ENCODE measurements at places on chromosomes 7 and 10.
A peak's percentile ranks its signal among the peaks of the same experiment; 100 is the strongest.

GRCh38 chr10:131065673-131066305 lies 245.7 kb downstream of the TCERG1L start:
- no peak for DNase-seq

DNA sequence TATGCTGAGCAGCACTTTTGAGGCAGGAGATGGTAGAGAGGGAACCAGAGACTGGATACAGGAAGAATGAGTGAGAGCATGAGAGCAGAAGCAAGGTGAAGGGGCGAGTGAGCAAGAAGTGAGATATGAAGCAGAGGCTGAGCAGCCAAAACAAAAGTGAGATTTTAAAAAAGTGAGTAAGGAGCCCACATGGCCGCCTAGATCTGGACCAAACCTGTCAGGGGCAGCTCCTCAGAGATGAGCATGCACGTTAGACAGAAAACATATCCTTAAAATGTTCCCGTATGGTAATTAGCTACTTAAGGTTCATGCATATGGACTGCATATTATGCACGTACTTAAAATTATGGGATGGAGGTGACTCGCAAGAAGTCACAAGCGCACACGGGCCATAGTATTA lies 22.5 kb downstream of the TMEM176A start:
- no peak for DNase-seq

DNA sequence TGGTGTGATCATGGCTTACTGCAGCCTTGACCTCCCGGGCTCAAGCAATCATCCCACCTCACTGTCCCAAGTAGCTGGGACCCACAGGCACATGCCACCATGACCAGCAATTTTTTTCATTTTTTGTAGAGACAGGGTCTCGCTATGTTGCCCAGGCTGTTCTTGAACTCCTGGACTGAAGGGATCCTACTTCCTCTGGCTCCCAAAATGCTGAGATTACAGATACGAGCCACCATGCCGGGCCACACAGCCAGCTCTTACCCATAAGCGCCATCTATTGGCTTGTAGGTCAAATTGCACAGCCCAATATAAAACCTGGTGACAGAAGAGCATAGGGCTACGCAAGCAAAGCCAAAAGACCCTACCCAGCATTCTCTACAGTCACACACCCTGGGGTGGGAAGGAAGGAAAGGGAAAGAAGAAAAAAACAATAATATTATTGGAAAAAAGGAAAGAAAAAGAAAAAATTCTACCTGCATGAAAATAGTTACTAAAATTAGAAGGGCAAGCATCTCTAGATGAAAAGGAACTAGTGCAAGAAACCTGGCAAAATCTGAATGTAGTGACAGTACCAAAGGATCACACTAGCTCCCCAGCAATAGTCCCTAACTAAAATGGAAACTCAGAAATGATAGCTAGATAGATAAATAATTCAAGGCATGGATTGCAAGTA lies 29.4 kb upstream of the AMPH start:
- peak; percentile 53 for DNase-seq

DNA sequence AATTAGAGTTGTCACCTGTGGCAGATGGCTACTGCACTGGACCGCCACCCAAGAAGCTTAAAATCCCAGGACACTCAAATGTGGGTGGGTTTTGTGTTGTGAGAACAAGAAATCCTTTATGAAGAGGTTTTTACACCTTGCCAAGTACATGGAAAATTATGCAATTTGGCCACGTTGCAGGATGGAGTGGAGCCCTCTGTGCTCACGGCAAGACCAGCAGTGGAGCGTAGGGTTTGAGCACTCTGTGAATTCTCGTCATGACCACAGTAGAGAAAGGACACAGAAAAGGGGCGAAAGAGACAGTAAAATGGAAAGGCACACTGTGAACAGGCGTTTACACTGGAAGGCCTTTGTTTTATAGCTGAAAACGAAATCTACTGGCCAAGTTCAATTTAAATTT lies 222.6 kb downstream of the ADARB2 start:
- DNase-seq: no peak

DNA sequence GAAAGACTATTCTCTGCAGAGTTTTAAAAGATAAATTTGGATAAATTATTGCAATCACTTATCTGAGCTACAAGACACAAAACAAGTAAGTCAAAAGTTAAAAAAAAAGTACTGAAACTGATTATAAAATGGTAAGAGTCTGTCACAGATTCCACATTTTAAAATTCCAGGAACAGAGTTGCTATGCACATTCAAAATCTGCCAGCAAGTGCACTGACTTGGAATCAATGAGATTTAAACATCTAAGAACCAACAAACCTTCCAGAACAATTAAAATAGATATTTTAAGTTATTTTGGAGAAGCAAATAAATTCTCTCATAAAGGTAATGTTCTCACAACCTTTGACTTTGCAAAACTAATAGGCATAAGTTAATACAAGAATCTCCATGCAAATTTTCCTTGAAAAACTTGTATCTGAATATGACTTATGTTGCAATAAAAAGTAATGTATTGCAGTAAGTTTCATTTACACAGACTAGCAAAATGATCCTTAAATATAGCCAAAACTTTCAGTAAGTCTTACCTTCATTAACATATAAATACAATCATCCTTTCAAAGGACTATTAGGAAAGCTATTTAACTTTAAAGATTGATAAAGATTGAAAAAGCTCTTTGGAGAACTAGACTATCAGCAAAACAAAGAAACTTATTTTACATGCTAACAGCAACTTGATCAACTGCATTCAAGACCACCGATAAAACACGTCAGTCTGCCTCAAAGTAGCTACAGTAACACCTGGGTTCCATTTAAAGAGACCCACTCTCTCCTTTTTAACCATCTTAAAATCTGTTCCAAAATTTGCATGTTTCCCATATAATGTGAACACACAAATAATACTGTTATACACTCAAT lies 4.4 kb downstream of the ETV1 start:
- no peak for DNase-seq

DNA sequence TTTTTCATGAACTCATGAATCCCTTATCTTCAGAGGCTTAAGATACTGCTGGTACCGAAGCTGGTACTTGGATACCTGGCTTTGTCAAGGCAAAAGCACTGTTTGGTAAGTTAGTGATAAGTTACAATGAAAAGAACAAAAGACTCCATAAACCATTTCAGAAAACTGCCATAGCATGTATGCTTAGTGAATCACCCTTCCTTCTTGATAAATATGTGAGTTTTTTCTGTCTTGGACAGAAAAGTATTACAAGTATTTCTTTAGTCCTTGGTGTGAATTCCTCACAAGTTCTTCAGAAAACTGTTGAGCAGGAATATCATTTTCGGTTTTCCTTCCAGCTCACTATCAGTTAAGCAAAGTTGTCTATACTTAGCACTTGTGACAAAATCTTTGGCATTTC lies 25.6 kb downstream of the PUS7 start:
- peak; percentile 40 for DNase-seq

GRCh38 chr7:130207033-130207432 lies 627 bp upstream of the SSMEM1 start:
- DNase-seq: no peak

GRCh38 chr7:151063212-151063561 lies 3.8 kb downstream of the SLC4A2 start:
- DNase-seq: peak; percentile 52

- DNase-seq: no peak
Observed at GRCh38 chr7:23331132-23331531, 32.0 kb downstream of the MALSU1 start.

GRCh38 chr7:2203766-2204300 lies 28.9 kb downstream of the MAD1L1 start:
- DNase-seq: no peak

All from PC-3 (cell line).